Heart right ventricle (tissue), 16 donors: ENCODE measurements at places on chromosomes 16 and 17.

GRCh38 chr17:2487306-2487705, 24.4 kb downstream of the METTL16 start:
- no peak for DNase-seq

DNA sequence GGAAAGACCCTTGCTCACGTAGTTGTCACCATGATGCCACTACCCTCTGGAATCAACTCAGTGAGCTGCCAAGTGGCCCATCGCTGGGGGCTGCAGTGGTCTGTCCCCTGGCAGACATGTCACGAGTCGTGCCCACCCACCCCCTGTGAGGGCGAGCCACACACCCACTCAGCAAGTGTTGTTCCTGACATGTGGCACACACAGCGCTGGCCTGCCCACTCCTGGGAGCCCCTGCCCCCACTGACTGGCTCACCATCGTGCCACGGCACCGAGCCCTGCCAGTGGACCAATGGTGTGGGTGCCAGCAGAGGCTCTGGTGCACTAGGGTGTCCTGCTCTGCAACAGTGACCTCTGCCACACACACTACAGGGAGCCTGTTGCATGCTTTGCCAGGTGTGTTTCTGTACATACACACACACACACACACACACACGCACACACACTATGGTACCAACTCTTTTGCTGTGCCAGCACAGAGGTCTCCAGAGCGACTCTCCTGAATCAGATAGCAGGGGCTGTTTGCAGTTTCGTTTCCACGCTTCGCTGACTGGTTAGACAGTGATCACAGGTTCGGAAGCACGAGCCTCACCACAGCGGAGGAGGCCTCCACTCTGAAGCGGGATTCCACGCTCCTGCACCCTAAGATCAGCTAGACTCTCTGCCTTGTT, 7.7 kb downstream of the RTN4RL1 start:
- DNase-seq, result no peak

DNA sequence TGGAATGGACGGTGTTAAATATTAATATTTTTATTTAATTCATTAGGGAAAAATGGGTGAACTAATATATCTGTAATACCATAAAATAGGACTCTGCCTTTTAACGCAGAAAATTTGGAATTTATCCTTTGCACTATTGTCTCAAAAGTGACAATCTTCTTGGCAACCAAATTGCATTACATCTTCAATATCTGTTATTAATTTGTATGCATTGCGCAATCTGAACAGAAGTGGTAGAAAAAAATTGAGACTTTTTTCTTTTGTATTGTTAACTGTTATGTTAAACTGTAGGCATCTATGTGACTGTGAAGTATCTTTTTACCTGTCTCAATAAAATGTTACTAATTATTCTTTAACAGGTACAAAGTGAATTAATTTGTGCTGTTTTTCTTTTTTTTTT, 55.6 kb downstream of the PPM1E start:
- no peak for DNase-seq

GRCh38 chr17:46818316-46818928, at the start of gene WNT3:
TSS of gene WNT3 (minus strand) at chr17:46818692. CDS start at chr17:46818597, 95 bp downstream.
- no peak for DNase-seq

DNA sequence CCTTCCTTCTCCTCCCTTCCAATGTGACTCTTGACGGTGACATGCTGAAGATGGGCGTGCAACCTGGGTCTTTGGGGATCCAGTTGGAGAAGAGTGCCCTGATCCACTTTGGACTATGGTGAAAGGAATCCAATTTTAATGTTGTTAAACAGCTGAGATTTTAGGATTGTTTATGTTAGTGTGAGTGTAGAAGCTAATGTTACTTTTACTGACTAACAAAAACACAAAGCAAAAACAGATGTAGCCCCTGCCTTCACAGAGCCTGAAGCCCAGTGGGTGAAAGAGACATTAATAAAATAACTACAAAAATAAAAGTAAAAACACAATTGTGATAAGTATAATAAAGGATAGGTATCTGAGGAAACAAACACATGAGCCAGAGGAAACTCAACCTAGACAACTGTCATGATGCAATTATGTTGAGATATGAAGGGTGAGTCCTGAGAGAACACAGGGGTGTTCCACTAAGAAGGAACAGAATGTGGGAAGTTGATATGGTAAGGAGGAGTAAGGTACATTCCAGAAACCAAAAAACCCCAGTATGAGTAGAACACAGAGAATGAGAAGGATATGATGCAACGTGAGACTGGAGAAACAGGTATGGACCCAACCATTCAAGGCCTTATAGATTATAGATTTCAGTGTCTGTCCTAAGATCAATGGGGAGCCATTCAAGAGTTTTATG, 115.1 kb upstream of the PMFBP1 start:
- no peak for DNase-seq

- DNase-seq, result peak; percentile 23
Measured at GRCh38 chr16:79261481-79261940, 339.0 kb downstream of the MAF start.

- DNase-seq, result peak; percentile 68
Measured at GRCh38 chr16:70433458-70434103, 5.3 kb downstream of the ST3GAL2 start.

DNA sequence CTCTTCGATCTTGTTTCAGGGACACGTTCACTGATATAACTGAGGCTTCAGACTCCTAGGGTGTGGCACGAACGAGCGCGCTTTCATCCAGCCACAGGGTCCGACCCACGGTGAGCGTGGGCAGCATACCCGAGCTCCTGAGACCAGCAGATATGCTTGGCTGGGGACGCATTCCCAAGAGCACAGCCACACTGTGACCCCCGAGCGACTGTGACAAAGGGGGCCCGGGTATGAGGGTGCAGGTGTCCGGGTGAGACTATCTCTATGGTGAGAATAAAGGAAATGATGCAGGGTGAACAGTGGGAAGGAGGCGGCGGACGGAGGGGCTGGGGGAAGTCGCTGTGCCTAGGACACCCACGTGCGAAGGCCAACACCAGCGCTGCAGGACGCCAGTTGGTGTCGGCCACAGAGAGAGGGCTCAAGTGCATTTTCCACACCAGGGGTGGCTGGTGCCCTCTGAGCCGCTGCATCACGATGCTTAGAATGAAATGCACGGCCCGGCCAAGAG, 17.6 kb downstream of the RPH3AL start:
- DNase-seq, result no peak

DNA sequence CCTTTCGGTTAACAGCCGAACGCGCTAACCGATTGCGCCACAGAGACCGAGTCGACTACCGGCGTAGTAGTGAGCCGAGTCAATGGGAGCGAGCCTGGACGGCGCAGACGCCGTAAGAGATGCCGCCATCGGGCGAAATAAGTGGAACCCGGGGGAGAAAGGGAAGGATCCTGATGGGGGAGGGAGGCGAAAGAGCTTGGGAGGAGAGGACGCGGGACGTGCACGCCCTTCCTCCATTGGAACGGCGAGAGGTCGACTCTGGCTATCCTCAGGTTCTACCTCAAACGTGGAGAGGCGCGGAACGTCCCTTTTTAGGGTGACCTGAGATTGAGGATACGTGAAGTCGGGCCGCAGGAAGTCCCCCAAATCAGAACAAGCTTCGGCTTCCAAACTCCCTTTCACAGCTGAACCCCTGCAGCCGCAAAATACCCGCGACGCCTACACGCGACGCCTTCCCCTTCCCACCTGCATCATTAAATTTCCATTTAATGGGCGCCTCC, 683 bp upstream of the PSMB3 start:
- peak; percentile 81 for DNase-seq

- peak; percentile 68 for DNase-seq
Measured at GRCh38 chr17:15782866-15783265, 50.8 kb downstream of the TBC1D26 start.

DNA sequence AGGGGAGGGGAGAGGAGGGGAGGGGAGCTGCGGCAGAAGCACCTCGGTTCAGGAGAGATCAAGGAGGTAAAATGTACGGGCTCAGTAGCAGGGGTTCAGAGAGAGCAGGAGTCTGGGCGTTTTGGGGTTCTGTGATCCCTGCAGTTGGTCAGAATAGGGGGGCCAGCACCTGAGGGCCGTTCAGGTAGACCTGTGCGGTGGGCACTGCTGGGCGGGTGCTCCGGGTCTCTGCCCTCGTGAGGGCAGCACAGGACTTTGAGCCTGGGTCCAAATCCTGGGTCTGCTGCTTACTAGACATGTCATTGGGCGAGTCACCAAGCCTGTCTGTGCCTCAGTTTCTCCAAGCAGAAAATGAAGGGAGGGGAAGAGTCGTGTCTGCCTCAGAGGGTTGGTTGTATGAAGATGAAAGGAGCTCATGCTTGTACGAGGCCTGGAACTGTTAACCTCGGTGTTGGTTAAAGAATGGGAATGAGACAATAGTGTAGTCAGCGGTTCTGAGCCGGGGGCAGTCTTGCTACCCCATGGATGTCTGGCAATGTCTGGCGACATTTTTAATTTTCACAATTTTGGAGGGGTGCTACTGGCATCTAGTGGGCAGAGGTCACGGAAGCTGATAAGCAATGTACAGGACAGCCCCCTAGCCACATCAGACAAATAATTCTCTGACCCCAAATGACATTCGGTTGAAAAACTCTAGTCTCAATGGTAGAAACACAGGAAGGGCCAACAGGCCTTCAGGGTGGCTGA, 35.4 kb downstream of the OR1D5 start:
- no peak for DNase-seq

GRCh38 chr17:14950686-14951085, 314.4 kb downstream of the PMP22 start:
- no peak for DNase-seq

DNA sequence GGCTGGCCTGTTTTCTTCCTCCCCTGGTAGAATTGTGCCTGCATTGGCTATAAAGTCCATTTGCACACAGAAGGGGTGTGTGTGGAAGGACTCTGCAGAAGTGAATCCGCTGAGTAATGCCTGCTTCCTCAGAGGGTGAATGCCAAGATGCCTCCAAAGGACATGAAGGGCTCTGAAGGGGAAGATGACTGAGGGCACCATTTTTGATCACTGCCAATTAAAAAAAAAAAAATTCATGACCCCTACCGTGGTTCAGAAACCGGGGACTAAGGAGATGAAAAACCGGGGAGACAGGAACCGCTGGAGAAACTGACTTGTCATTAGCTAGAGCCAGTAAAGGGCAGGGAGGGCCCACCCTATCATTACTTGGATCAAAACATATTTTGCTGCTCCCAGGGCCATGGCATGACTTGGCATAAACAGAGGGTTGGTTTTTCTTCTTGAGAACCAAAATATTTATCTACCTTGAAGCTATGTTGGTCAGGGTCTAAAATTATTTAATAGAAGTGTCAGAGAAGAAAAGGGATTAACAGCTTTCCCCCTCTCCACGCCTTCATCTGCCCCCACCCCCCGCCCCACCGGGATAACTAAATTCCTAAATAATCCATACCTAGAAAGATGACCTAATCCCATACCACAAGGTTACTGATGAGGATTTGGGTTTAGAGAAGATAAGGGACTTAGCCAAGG, 3.6 kb upstream of the USP7 start:
- DNase-seq, result no peak

DNA sequence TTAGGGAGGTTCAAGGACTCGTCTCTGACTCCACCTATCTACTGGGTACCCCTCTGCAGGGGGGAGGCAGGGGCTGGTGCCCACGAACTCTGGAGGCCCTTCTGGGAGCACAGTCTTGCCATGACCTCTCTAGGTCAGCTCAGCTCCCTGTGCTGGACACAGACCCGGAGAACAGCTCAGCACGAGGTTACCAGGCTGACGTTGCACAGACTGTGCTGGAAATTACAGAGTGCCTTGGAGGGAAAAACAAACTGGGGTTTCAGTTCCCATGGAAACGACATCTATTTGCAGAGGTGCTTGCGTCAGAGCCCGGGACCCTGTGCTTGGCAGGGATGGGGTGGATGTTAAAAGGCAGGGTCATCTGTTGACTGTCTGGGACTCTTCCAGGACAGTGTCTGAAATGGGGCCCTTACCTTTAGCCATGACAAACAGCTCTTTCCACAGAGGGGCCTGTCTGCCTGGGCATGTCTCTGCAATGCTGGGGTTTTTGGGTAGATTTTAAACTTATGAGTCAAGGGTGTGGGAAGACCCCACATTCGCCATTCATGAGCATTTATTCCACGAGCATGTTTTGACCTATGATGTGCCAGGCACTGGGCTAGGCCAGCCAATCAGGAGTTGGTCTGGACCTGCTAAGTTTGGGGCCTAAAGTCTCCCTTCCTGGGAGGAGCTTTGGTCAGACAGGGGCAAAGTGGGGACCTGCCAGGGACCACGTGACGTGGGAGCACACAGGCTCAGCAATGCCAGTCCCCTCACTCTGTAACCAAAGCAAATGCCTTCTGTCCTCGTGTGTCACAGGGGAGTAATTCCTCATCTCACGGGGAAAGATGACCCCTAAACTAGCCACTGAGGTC, 22.5 kb downstream of the CCR7 start:
- DNase-seq, result peak; percentile 75

DNA sequence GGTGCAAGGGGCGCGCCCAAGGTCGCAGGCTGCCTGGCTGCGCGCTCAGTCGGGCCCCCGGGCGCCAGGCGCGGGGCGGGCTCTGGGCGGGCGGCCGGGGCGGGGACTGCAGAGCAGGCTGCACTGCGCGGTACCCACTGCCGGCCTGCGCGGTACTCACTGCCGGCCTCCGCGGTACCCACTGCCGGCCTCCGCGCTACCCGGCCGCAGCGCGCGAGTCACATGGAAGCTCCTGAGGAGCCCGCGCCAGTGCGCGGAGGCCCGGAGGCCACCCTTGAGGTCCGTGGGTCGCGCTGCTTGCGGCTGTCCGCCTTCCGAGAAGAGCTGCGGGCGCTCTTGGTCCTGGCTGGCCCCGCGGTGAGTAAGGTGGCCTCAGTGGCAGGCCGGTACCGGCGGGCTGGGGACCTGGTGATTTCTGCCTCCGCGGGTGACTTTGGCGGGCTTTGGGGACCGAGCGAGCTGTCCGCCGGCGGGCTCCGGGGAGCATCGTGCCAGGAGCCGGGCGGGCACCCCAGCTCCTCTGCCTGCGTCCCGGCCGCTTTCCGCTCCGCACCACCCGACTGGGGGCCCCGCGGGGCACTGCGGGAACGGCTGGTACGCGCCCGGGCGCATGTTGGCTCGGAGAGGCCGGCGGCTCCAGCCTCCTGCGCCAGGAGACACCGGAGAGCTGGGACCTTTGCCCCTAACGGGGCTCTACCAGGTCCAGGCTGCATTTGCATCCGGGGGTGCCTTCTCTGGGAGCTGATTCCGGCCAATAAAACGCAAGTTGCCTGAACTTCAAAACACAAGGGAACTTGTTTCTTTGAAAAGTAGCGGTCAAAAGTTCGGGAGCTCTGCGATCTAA, at the start of gene SLC47A1:
Gene SLC47A1 (plus strand): TSS at position 137 of the 844 bp plus-strand sequence. CDS start 86 bp downstream, at position 223.
- DNase-seq, result no peak

DNA sequence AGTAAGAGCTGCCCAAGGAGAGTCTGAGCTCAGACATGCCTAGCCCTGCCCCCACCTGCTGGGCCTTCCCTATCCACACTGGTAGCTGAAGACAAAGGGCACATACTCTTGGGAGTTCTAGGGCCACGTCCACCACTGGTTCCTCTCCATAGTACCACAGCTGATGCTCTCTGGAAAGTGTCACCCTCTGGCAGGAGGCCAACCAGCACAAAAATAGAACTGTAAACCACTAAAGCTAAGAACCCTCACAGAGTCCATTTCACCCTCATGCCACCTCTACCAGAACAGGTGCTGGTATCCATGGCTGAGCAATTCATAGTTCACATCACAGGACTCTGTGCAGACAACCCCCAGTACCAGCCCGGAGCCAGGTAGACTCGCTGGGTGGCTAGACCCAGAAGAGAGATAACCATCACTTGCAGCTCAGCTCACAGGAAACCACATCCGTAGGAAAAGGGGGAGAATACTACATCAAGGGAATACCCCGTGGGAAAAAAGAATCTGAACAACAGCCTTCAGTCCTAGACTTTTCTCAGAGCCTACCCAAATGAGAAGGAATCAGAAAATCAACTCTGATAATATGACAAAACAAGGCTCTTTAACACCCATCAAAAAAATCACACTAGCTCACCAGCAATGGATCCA, 115.3 kb downstream of the CEP112 start:
- peak; percentile 32 for DNase-seq
